BJ (cell line): ENCODE measurements at places on chromosomes 2 and 18. TPM values are rescaled to one million over a fixed set of nuclear protein-coding genes. Genes with fewer than 3 reads are reported as not detected.

DNA sequence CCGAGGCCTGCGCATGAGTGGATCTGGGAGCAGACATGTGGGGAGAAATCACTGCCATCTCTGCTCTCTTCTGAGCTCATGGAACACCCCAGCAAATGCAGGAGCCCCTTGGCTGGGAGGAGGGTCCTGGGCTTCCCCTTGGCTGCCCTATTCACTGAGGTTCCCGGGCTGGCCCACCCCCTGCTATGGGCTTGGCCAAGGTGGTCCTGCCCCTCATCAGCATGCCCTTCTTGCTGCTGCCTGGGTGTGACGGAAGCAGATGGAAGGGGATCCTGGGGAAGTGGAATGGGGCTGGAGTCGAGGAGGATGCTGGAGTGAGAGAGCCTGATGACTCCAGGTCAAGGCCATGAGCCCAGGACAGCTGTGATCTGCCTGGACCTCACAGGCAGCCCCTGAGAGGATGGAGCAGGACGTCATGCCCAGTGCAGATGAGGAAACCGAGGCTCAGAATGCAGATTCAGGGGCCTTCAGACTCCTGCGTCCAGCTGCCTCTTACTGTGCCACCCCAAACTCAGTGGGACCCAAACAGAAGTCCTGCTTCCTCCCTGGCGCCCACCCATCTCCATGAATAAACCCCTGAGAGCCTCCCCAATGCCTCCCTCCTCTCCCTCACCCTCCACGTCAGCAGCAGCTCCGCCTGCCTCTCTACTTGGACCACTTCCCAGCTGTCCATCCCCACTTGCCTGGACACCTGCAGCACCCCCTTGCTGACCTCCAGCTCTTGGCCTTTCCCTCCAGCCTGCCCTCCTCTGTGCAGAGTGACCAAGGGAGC, 4.0 kb downstream of the SNED1 start:
- no peak for DNase-seq

GRCh38 chr18:48152549-48152948, 222.1 kb upstream of the SMAD2 start:
- peak; percentile 1 for DNase-seq

GRCh38 chr18:22816266-22817176, 116.6 kb upstream of the RBBP8 start:
- no peak for DNase-seq

DNA sequence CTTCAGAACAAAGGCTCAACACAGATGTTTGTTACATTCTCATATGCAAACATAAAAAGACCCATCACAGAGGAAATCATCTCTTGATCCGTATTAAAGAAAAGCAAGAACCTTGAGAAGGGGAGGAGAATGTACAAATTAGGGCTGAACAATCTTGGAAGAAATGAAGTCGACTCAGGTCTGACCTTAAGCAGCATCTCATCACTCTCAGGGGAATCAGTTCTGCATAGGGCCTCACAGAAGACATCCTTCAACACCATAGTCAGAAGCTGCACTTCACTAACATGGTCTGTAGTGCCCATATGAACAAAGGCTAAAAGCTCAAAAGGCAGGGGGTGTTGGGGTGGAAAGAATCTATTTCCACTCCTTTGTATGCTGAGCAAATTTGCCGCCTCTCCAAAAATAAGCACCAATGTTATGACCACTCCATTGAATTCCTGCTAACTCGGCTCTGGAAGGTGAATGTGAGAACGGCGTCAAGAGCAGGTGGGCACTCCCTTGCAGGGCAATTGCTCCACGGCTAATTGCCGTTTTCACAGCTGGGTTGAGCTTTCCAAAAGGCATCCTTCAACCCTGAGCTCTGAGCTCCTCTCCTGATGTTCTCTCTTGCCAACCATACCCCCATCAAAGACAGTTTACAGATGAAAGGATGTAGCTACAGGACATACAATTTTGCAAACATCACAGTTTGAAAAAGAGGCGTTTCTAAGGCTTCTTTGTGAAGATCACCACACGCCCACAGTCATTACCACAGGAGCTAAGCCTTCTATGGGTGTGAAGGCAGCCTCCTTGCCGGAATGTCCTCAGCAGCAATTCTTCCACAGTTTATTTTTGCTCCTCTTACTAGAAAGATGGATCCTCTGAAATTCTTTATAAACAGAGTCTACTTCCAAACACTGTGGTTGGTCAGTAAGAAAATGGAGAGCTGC, 10.0 kb downstream of the KLF7 start:
- DNase-seq: no peak

DNA sequence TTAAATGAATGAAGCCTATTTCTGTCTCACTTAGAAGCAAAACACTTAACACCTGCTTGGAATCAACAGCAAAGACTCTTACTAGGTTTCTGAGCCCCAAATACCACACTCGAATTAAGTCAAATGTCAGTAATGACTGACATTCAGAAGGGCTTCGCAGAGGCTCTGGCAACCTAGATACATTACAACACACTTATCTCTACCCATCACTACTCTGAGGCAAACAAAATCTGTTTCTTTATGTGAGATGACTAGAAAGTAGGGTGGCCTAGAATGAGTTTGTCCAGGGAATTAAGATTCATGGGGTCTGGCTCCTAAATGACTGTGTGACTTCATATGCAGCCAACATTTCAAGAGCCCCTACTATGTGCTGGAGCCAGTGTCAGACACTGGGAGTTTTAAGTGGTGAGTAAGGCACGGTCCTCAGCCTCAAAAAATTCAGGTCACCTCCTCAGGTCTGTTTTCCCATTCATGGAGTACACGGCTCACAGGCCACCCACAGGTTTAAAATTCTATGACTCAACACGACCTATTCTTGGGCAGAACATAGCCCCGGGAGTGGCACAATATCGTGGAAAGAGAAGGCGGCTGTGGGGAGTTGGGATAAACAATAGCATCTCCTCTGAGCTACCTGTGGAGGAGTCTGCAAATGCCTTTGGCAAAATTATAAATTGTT, 150.3 kb upstream of the ZFP36L2 start:
- DNase-seq: no peak

- DNase-seq: peak; percentile 50
Observed at GRCh38 chr2:171726847-171727450, 39.7 kb downstream of the DYNC1I2 start.

- no peak for DNase-seq
Observed at GRCh38 chr2:235533198-235533597, 39.4 kb downstream of the AGAP1 start.

GRCh38 chr18:48297139-48297538, 112.0 kb downstream of the ZBTB7C start:
- no peak for DNase-seq

DNA sequence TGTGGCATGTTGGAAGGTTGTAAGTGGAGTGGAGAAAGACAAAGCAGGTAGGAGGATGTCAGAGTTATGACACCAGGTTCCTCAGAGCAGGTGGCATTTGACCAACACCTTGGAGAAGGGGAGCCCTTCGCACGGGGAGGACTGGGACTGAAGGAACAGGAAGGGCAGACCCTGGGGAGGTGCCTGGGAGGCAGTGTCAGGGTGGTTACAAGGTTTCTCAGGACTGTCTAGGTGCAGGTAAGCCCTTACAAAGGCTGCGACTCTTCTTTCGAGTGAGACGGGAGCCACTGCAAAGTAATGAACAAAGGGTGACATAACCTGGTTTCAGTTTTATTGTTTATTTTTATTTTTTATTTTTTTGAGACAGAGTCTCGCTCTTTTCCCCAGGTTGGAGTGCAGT, 84.6 kb downstream of the EIF2AK3 start:
- DNase-seq: no peak

GRCh38 chr18:70649683-70650082, 360.8 kb downstream of the SOCS6 start:
- no peak for DNase-seq

GRCh38 chr2:164014068-164014731, 278.4 kb upstream of the FIGN start:
- DNase-seq: no peak

DNA sequence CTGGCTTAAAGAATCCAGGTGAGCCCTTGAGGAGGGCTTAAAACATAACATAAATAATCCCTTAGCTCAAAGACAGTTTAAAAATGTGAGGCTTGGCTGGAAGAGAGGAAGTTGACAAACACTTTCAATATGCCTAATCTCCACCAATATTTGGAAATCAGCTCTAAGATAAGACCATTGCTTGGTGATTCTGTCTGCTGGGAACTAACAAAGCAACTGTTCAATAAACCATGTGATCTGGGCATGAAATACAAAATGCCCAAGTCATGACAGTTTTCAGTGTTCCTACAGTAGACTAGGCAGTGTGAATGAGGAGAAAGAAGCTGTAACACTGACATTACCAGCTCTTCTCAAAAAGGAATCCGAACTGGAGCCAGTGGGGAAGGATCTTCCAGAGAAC, 10.7 kb downstream of the MFF start:
- DNase-seq: no peak

DNA sequence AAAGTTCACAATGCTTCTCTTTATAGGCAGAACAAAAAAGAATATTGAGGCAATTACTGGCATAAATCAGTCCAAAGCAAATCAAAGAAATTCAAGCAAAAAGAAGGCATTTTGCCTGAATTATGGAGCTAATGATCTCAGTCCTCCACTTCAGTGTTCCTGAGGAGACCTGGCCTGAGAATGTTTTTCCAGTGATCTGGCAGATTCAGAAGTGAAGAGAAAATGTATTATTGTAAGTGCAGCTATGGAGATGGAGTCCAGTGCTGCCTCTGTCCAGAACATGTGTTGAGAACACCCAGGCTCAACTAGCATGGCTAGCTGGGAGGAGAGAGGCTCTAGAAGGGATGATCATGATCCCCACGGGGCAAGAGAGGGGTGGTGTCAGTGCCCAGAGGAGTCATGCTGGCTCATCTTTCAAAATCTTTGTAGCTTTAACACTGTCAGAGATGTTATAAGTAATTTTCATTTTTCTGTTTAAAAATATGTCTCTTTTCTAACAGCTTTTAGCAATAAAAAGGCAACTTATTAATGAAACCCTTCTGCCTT, 367.0 kb upstream of the RAB12 start:
- no peak for DNase-seq

- DNase-seq: no peak
Observed at GRCh38 chr2:69335311-69335710, 51.7 kb downstream of the GFPT1 start.

GRCh38 chr18:3530807-3531206, 80.8 kb downstream of the TGIF1 start:
- no peak for DNase-seq

DNA sequence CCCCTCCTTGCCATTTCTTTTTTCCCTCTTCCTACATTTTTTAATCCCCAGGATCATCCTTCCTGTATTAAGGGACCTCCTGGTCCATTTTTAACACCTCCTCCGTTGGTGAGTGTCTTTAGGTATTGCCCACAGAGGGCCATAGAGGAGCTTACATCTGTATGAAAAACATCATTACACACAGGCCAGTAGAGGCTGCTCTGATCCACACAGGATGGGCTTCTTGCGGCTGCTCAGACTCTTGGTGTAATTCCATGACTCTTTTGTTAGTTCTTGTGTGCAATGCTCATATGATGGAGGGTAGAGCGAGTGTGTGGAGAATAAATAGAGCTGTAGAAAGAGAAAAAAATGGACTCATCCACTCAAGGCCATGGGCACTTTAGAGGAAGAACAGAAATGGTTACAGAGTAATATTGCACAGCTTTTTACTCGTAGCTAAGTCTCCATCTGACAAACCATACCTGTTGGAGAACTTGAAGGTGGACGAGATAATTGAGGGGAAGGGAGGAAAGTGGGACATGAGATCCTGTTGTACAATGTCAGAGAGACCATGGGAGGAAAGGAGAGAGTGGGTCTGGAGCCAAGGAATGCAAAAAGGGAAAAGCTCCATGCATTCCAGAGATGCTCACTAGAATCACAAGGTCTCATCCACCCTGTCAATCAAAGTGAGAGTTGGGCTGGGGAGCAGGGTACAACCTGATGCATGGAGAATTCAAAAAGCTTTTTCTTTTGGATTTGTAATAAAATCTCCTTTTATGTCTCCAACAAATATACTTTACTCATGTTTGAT, 129.7 kb upstream of the TNP1 start:
- DNase-seq: no peak

- DNase-seq: no peak
Observed at GRCh38 chr2:237026981-237027711, 58.5 kb upstream of the COPS8 start.

GRCh38 chr2:24385366-24385765, 25.0 kb upstream of the ITSN2 start:
- DNase-seq: no peak

DNA sequence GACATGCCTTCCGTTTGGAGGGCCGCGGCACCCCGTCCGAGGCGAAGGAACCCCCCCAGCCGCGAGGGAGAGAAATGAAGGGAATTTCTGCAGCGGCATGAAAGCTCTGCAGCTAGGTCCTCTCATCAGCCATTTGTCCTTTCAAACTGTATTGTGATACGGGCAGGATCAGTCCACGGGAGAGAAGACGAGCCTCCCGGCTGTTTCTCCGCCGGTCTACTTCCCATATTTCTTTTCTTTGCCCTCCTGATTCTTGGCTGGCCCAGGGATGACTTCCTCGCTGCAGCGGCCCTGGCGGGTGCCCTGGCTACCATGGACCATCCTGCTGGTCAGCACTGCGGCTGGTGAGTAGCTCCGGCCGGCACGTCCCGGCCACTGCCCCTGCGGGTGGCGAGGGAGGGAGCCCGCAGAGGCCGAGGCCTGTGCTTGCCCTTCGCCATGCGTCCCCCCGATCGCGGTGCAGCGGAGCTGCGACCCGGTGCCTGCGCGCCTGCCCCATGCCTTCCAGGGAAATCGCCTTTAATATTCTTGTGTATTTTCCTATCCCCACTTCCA, 1.2 kb downstream of the BMPR2 start:
- no peak for DNase-seq

GRCh38 chr2:11680901-11681721, 11.1 kb upstream of the NTSR2 start:
- no peak for DNase-seq

- DNase-seq: no peak
Observed at GRCh38 chr2:183519371-183520056, 395.3 kb downstream of the NUP35 start.

DNA sequence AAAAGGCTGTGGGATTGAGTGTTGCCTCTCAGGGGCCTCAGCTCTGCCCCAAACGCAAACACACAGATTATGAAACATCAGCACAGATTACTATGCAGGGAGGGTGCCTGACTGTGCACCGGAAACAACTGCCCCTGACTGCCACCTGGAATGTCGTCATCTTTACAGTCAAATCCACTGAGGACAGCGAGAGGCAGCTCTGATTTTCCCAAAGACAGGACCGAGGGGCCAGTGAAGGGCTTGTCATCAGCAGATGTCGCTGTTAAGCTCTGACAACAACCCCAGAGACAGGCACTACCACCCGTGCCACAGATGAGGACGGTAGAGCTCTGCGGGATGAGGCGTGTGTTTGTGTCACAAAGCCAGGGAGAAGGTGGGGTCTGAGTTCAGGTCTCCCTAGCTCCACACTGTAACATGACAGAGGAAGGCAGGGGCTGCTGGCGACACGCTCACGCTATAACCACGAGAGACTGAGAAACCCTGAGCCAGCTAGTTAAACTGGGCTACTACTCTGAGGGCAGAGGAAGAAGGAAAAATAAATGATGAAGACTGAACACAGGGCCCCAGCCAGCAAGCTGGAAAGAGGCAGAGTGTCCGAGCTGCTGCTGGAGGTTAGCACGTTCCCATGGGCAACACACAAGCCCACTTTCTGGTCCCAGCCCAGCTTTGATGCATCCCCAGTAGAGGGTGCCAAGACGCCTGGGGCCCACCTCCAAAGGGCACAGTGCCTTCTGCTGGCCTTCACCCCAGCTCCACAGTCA, 47.0 kb downstream of the PARD6G start:
- no peak for DNase-seq

The ATP6V1C2 gene
- polyA plus RNA-seq: 0.04 and 0.12 TPM in 2 replicates

The ST6GAL2 gene
- polyA plus RNA-seq: 0.04 TPM in 1 of 2 replicates, not detected in the other

The XDH gene
- 0.47 and 0.69 TPM in 2 replicates for polyA plus RNA-seq

The BMP10 gene
- not detected in 2 replicates for polyA plus RNA-seq

The TDRD15 gene
- polyA plus RNA-seq: not detected in 2 replicates

The WNT10A gene
- polyA plus RNA-seq: not detected in 2 replicates
